ENCODE measurements at places on chromosomes 4 and X.

- DNase-seq: no peak
Measured at GRCh38 chrX:39827951-39828350, 269.8 kb downstream of the BCOR start.

GRCh38 chrX:119753639-119754257, 4.6 kb upstream of the SOWAHD start:
- peak; percentile 11 for DNase-seq

DNA sequence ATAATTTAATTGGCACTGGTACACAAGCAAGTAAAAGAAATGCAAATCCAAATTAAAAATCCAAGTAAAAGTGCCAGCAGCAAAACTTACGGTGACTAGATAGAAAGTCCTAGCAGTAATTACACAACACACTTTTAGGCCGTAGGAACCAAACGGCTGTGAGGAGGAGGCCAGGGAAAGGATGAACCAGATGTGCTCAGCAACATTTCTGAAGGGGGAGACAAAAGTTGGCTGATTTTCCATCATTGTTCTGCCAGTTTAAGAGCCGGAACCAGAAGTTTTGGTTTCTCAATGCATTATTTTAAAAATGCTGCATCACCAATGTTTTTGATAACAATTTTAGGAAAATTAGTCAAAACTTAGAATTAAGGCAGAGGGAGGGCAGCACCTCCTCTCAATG, 68.7 kb upstream of the ENPP6 start:
- DNase-seq: no peak

DNA sequence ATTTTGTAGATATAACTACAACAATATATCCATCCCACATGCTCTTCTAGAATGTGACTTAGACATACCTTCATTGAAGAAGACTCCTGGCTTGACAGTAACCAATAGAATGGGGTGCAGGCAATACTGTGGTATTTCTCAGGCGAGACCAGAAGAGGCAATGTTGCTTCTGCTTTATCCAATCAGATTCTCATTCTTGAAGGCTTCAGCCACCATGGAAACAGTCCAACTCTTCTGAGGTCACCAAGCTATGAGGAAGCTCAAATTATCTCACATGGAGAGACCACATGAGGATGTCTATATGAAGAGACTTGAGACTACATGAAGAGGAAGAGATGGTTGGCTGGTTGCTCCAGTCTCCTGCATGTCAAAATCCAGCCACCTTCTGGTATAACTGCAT, 469.9 kb downstream of the PCDH10 start:
- no peak for DNase-seq

GRCh38 chr4:7812231-7812857, 127.3 kb downstream of the AFAP1 start:
- DNase-seq: no peak

- no peak for DNase-seq
Measured at GRCh38 chr4:17535906-17536305, 20.9 kb downstream of the CLRN2 start.

GRCh38 chrX:108250654-108251579, 159.3 kb downstream of the ATG4A start:
- no peak for DNase-seq

- no peak for DNase-seq
Measured at GRCh38 chr4:53782458-53782845, 191.2 kb upstream of the LNX1 start.

DNA sequence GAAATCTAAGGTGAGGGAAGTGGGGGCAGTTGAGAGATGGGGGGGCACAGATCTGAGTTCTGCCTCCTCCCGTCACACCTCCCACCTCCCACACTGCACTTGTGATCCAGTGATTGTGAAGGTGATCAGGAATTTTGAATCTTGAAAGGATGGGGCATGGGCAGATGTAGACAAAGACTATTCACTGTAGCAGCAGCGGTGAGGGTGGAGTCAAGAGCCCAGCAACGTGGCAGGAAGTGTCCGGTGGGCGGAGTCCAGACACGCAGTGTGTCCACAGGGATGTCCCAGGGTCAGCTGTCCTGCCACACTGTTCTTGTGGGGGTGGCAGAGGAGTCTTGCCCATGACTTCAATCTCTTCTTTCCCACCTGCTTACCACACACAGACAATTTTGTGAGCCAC, 330.5 kb upstream of the GALNT7 start:
- no peak for DNase-seq

DNA sequence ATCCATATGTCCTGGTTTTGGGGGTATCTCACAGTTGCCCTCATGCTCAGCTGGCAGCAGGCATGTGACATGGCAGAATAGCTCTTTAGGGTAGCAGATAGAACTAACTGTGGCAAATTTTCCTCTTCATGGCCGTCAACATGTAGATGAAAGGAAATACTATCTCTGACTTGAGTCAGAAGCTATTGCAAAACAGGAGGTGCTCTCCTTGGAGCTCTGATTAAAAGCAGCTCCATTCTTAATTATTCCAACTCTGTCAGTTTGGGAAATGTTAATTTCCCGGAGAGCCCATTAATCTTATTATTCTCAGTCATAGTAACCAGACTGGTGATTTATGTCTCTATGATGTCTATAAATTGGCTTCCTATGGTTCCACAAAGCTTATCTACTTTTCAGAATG, 18.2 kb downstream of the IL13RA1 start:
- DNase-seq: no peak

- DNase-seq: no peak
Measured at GRCh38 chrX:108126661-108127060, 35.1 kb downstream of the ATG4A start.

DNA sequence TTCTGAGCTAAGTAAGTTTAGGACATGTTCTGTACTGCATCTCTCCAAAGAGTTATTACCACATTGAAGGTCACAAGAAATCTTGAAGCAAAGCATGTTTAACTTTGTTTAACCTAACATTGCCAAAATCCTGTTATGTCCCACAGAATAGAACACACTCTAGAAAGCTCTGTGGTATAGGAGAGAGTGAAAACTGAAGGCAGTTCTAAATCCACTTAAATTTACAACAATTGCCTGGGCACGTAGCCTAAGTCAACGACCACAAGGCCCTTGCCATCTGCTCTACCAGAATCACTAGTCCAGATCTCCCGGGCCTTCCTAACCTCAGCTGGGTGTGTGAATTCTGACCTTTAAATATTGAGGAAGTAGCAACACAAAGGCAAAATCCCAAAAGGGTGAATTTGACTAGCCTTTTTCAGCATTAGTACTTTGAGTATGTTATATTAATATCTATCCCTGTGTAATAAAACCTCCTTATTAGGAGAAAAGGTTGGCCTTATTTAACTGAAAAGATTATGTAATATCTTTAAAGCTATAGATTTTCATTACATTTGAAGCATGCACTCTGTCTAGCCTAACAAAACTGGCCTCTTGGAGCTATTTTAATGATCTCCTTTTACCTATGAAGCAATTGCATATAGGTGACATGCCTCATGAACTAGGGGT, 4.5 kb upstream of the MAML3 start:
- DNase-seq: no peak

GRCh38 chr4:88062843-88063242, 55.4 kb downstream of the PKD2 start:
- DNase-seq: no peak

GRCh38 chr4:107183155-107183774, 147.2 kb upstream of the DKK2 start:
- no peak for DNase-seq

GRCh38 chr4:25155947-25156346, 4.3 kb downstream of the SEPSECS start:
- no peak for DNase-seq

GRCh38 chrX:114715096-114715495, 131.2 kb downstream of the HTR2C start:
- DNase-seq: no peak

GRCh38 chrX:154793084-154793795, 12.0 kb downstream of the MPP1 start:
- DNase-seq: no peak

DNA sequence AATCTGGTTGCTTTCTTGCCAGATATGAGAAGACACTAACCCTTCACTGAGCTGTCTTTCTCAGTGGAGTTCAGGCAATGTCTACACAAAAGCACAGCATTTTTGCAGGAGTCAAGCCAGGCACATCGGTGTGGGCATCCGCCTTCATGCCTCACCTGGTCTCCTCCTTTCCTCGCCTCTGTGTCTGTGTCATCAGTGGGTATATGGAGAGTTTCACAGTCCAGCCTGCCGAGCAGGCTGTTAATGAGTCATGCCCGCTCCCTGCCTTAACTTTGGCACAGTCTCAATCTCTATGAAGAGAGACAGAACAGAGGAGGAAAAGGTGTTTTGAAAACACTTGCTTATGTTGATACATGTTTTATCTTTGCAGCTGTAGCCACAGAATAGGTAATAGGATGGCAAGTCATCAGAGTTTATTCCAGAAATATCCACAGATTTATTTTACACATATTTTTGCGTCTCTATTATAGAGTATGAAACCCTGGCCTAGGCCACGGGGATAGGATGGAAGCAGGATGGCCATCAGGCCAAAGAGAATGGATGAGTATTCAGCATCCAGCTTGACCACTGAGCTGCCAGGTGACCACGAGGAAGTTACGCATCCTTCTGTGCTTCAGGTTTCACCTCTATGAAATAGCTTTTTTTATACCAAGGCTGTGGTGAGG, 32.8 kb upstream of the MAML3 start:
- DNase-seq: no peak

GRCh38 chr4:64883087-64883807, 474.0 kb upstream of the TECRL start:
- DNase-seq: no peak

DNA sequence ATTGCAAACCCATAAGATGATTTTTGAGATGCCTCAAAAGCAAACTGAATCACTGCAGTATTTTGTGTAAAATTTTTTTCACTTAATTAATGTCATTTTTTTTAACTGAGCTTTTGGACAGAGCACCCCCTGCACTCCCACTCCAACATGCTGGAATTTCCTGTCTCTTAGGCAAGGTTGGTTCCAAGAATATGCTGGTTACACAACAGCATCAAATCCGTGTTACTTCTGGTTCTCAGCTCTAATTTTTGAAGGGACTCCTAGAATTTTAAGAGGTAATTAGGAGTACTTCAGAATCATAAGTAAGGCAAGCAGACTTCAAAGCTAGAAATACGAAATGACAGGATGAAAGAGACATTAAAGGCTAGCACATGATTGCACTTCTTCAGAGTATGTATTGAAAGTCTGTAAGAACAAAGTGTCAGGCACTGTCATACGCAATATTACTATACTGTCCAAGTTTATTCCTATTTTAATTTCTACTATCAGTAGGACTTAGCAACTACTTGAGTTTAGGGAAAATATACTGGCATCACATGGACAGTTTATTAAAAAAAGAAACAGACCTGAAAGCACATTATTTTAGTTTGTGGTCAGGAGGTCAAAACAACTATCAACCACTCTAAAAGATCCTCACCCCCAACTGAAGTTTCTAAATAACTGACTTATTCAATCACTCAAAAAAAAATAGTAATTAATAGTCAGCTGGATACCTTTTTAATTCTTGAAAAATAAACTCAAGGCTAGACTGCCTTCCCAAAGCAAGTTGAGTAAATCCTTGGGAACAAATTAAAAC, 1.6 kb upstream of the JCHAIN start:
- no peak for DNase-seq

DNA sequence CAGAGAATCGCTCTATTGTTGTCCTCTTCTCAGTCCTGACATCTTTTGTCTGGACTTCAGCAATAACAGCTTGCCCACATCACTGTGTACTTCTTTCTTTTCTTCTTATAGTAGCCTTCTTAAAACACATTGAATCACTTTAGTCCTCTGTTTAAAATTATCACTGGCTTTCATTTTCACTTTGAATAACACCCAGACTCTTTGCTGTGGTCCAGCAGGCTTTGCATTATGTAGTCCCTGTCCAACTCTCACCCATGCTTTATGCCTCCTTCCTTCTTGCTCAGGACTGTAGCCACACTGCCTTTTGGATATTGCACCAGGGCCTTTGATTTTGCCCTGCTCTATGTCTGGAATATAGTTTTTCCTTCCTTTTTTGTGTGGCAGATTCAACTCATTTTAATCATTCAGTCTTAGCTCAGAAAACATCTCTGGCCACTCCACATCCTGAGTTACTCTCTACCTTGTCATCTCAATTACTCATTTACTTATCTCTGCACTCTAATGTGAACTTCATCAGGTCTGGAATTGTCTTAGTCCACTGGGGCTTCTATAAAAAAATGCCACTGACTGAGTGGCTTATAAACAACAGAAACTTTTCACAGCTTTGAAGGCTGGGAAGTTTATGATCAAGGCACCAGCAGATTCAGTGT, 168.2 kb downstream of the C4orf33 start:
- no peak for DNase-seq

DNA sequence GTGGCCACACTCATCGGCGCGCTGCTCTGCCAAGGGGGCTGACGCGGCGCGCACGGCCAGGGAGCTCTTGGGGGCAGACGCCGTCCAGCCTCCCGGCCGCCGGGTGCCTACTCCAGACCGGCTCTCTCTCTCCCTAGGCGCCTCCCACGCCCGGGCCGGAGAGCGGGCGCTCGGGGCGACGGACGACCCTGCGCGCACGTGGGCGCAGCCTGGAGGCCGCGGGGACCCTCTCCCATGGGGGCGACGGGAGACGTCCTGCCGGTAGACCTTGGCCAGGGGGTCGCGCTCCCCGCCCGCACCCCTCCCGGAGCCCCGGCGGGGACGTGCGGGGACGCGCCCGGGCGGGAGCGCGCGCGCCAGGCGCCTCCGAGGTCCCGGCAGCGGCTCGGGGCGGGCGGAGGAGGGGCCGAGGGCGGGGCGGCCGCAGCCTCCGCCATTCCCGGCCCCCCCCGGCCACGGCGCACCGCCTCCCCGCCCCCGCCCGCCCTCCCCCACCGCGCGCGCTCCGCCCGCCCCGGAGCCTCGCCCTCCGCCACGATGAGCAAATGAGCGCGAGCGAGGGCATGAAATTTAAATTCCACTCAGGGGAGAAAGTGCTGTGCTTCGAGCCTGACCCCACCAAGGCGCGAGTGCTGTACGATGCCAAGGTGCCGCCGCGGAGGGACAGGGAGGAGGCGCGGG, at the start of gene MSL3:
TSS of gene MSL3 (plus strand) at position 519 of the 681 bp plus-strand sequence. CDS start at position 546, 27 bp downstream.
- no peak for DNase-seq

DNA sequence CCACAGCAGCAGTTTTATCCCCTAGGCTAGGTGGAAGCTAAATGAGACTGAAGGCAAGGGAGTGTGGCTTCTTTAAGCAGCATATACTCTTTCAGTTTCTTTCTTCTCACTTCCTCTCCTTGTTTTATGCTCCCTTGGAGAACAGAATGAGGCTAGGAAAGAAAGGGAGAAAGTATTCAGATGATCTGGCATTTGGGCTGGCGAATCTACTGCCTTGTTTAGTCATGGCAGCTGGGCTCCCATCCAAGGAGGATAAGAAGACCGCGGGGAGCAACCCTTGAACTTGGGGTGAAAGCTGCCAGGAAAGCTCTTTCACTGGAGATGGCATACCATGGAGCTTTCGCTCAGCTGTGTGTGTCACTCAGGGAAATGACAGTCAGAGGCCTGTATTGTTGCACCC, 72.1 kb downstream of the ARHGEF38 start:
- DNase-seq: no peak

GRCh38 chr4:121064482-121064881, 7.9 kb downstream of the NDNF start:
- no peak for DNase-seq

DNA sequence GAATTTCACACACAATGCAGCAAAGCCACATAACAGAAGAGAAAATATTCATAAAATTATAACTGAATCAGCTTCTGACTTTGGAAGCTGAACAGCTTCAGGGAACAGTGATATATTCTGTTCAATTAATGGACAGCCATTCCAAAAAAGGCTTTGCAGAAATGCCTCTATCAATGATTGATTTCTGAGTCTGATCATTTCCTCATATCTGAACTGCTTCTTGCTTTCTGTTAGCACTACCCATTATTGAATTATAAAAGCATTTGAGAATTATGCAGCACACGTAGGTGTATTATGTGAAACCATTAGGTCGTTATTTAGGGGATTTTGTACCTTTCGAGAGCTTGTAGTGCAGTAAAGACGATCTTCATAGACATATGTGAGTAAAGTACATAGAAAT, 159.6 kb downstream of the STIM2 start:
- DNase-seq: no peak

All from activated naive CD8-positive, alpha-beta T cell treated with anti-CD3 and anti-CD28 coated beads, Interleukin-2, amount 50 U/mL, for 16 hours (primary cell).